GM23248 (cell line): ENCODE measurements at places on chromosomes 13 and 19. TPM values are rescaled to one million over a fixed set of nuclear protein-coding genes. Genes with fewer than 3 reads are reported as not detected.

SLITRK5 gene
- not detected in 2 replicates for polyA plus RNA-seq

MISP3 gene
- 2.0 and 2.7 TPM in 2 replicates for polyA plus RNA-seq

KCNRG gene
- polyA plus RNA-seq, result 0.15 and 0.30 TPM in 2 replicates

FIZ1 gene
- 2.3 TPM in 2 replicates for polyA plus RNA-seq

CEACAM16 gene
- polyA plus RNA-seq, result not detected in 2 replicates

NBEA gene
- polyA plus RNA-seq, result 1.8 and 1.9 TPM in 2 replicates

ARRDC5 gene
- not detected in 2 replicates for polyA plus RNA-seq

ZC3H13 gene
- 50.7 and 53.4 TPM in 2 replicates for polyA plus RNA-seq

PLA2G4C gene
- polyA plus RNA-seq, result 1.8 and 1.9 TPM in 2 replicates

SPINT2 gene
- polyA plus RNA-seq, result 9.3 and 9.8 TPM in 2 replicates

IZUMO2 gene
- polyA plus RNA-seq, result not detected in 2 replicates

BSG gene
- 939 and 970 TPM in 2 replicates for polyA plus RNA-seq

SIGLEC10 gene
- polyA plus RNA-seq, result not detected in 2 replicates
